ENCODE measurements at places on chromosomes 3 and 15.

- no peak overlapping the region for H3K4me3 ChIP-seq
- H3K4me1 ChIP-seq, result no peaks in the 10 kb centered on the region
- peaks cover 46% of the 10 kb centered on the region for H3K36me3 ChIP-seq
- DNase-seq, result no peak
- no peak overlapping the region for H3K27ac ChIP-seq
Observed at GRCh38 chr3:138284079-138284478, 45.6 kb downstream of the NME9 start.

GRCh38 chr3:29764041-29764440 is 483.2 kb downstream of the RBMS3 start:
- no peaks in the 10 kb centered on the region for H3K27me3 ChIP-seq
- H3K4me1 ChIP-seq, result no peaks in the 10 kb centered on the region
- DNase-seq, result no peak
- H3K4me3 ChIP-seq, result no peak overlapping the region
- H3K27ac ChIP-seq, result no peak overlapping the region

- H3K36me3 ChIP-seq, result no peaks in the 10 kb centered on the region
- H3K4me3 ChIP-seq, result no peak overlapping the region
- H3K4me1 ChIP-seq, result no peaks in the 10 kb centered on the region
- no peak overlapping the region for H3K27ac ChIP-seq
- no peak for DNase-seq
- no peaks in the 10 kb centered on the region for H3K27me3 ChIP-seq
Observed at GRCh38 chr3:48388966-48389365, 16.9 kb downstream of the FBXW12 start.

GRCh38 chr15:49096090-49096750 is 50.0 kb upstream of the SECISBP2L start:
- no peak overlapping the region for H3K27ac ChIP-seq
- no peaks in the 10 kb centered on the region for H3K4me1 ChIP-seq
- H3K36me3 ChIP-seq, result no peaks in the 10 kb centered on the region
- no peaks in the 10 kb centered on the region for H3K27me3 ChIP-seq

- no peak for DNase-seq
- no peaks in the 10 kb centered on the region for H3K27me3 ChIP-seq
- no peaks in the 10 kb centered on the region for H3K4me1 ChIP-seq
- H3K36me3 ChIP-seq, result no peaks in the 10 kb centered on the region
Observed at GRCh38 chr15:39381517-39381916, 199.4 kb upstream of the THBS1 start.

DNA sequence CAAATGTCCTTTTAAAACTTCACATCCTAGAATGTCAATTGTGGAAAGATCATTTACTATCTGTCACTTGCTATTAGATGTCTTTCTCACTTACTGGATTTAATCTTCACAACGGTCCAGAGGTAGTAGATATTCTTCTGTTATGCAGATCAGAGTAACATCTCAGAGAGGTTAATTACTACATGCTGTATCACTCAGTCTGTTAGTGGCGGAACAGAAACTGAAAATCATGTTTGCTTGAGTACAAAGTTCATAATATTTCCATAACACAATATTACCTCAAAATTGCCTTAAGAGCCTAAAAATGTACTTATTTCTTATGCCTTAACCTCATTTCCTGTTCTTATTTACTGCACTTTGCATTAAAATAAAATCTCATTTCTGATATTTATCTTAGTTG is 28.6 kb upstream of the GPR149 start:
- no peak overlapping the region for H3K4me3 ChIP-seq
- peaks cover under 1% of the 10 kb centered on the region for H3K27me3 ChIP-seq

DNA sequence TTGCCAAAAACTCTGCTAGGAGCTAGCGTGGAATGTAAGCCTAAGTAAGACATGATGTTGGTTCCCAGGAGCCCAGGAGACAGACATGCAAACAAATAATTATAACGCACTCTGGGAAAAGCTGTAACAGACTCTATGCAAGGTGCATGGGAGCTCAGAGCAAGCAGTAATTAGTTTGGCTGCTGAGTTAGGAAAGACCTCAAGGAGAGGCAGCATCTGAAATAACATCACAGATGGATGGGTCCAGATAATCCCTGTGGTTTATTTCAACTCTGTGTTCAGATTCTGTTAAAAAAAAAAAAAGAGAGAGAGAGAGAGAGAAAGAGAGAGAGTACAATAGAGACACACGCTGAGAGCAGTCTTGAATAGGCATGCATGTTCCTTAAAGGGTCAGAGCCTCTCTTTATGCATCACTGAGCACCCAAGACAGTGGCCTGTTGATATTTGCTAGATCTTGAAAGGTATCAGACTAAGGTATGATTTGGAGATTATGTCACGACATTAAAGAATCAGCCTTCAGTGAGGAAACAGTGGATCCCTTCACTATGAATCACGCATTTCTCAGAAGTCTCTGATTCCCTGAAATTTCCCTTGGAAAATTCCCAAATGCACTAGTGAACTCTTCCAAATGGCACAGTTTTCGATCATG is 124.4 kb upstream of the LIPC start:
- no peak overlapping the region for H3K4me3 ChIP-seq
- no peak overlapping the region for H3K27ac ChIP-seq
- peaks cover 9% of the 10 kb centered on the region for H3K4me1 ChIP-seq
- DNase-seq, result no peak

DNA sequence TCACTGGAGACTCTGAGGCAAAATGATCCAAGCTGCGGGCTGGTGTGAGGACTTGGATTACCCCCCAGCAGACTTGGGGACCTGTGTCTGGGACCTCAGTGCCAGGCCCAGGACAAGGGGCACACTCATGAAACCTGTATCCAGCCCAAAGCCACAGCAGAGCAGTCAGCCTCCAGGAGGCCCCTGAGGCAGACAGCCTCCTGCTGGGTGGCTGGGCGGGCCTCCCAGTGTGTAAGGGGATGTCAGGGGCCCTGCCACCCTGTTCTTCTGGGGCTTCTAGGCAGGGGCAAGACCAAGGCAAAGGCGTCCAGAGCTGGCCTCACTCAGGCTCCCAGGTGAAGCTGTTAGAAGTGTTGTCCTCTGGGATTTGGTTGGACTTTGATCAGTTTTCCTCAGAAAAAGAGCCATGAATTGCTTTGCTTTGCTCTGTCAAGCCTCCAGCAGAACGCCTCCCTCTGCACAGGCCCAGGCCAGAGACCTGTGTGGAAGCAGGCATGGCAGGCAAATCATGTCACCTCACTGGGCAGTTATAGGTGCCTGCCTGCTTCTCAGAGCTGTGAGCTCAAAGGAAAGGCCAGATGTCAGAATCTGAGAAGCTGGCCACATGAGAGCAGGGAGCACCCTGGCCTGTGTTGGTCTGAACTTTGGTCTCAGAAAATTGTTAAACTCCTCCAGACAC is 77.4 kb downstream of the SMAD6 start:
- H3K4me1 ChIP-seq, result peaks cover 1% of the 10 kb centered on the region
- H3K4me3 ChIP-seq, result no peak overlapping the region
- H3K36me3 ChIP-seq, result no peaks in the 10 kb centered on the region
- no peaks in the 10 kb centered on the region for H3K27me3 ChIP-seq

DNA sequence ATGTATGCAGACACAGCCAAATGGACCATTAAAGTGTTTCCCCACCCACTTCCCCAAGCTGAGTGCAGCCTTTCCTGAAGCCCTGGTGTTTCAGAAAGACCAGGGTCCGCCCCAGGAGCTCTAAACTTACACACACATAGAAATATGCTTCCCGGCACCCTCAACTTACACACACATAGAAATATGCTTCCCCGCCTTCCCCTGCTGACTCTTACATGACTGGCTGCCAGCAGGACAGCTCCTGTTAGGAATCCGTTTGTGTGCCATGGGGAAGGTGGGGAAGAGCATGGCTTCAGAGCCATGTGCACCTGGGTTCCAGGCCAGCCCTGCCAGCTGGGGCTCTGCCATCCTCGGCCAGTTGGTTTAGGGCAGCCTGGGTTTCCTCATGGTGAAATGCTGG is 3.6 kb downstream of the CLEC3B start:
- H3K4me3 ChIP-seq, result no peak overlapping the region
- no peak overlapping the region for H3K27ac ChIP-seq
- H3K4me1 ChIP-seq, result no peaks in the 10 kb centered on the region
- no peaks in the 10 kb centered on the region for H3K27me3 ChIP-seq
- H3K36me3 ChIP-seq, result no peaks in the 10 kb centered on the region

GRCh38 chr3:135532021-135532420 is 433.5 kb upstream of the PPP2R3A start:
- no peak overlapping the region for H3K4me3 ChIP-seq
- no peak overlapping the region for H3K27ac ChIP-seq
- no peaks in the 10 kb centered on the region for H3K27me3 ChIP-seq
- H3K36me3 ChIP-seq, result no peaks in the 10 kb centered on the region
- no peaks in the 10 kb centered on the region for H3K4me1 ChIP-seq

DNA sequence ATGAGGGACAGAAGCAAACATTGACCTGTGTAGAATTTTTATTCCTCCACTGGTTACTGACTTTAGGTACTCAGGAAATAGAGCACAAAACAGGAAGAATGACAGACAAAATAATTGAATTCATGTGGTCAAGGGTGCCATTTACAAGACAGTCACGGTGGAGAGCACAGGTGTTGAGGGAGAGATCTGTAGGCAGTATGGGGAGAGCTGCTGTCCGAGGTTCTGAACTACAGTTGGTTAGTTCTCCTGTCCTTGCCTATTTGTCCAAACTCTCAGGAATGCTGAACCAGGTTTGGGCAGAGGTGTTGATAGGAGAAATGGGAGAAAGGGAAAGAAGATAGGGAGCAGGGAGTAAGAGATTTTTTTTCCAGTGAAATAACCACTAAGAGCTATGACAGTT is 178.5 kb upstream of the ZBTB20 start:
- H3K4me1 ChIP-seq, result no peaks in the 10 kb centered on the region
- DNase-seq, result peak; percentile 28
- H3K36me3 ChIP-seq, result no peaks in the 10 kb centered on the region
- H3K27ac ChIP-seq, result no peak overlapping the region
- H3K4me3 ChIP-seq, result no peak overlapping the region

DNA sequence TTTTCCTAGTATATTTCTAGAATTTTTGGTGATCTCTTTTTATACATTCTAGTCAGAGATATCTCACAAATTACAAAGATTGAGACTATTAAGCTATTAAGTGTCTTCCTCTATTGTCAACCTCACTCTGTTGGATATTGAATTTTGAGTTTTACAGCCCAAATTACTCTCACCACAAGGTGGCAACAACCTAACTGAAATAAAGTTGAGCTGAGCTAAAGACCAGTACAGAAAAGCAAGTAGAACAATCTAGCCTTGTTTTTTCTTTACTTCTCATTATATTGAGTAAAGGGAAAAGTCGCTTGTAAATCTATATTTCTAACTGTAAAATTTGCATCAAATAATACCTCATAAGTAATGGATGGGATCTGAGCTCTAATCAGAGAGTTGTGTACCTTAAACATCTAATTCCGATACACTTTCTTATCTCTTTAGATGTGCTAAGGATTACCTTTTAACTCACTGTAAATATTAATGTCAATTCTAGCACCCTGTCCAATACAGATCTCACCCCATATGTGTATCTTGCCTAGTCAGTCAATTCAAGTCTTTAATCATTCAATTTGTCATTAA is 13.6 kb upstream of the COMMD2 start:
- no peak overlapping the region for H3K27ac ChIP-seq
- no peaks in the 10 kb centered on the region for H3K36me3 ChIP-seq
- no peaks in the 10 kb centered on the region for H3K27me3 ChIP-seq
- no peaks in the 10 kb centered on the region for H3K4me1 ChIP-seq

DNA sequence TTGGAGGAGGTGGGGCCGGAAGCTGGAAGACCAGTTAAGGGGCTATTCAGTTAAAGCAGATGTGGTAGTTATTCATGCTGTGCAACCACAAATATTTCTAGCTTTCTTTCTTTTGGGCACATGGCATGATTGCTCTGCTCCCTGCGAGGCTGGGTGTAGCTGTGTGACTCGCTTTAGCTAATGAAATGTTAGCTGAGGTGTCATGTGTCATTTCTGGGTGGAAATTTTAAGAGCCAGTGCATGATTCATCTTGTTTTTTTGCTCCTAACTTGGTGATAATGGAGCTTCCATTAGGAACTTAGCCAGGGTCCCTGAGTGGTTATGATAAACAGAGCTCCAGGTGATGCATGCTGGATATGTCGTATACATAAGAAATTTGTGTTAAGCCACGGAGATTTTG is 300.6 kb downstream of the SATB1 start:
- no peaks in the 10 kb centered on the region for H3K36me3 ChIP-seq
- no peak overlapping the region for H3K27ac ChIP-seq
- H3K27me3 ChIP-seq, result no peaks in the 10 kb centered on the region
- no peak for DNase-seq
- no peak overlapping the region for H3K4me3 ChIP-seq

DNA sequence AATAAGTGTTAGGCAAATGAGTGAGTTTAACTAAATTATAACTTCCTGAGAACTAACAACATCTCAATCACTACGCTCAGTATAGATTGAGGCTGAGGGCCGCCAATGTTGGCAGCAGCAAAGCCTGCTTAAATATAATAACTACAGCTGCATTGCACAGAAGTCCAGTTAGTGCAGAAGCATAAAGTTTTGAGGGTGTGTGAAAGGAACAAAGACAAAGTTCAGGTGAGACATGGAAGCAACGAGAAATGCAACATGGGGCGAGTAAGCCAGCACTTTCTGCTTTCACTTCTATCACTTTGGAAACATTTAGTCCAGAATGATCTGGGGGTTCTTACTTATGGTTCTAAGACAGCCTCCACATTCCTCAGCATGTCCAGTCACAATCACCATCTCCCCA is 1052.3 kb upstream of the CFAP20DC start:
- no peaks in the 10 kb centered on the region for H3K27me3 ChIP-seq
- no peak overlapping the region for H3K4me3 ChIP-seq
- H3K27ac ChIP-seq, result no peak overlapping the region
- H3K4me1 ChIP-seq, result peaks cover 2% of the 10 kb centered on the region
- no peaks in the 10 kb centered on the region for H3K36me3 ChIP-seq
- DNase-seq, result no peak

DNA sequence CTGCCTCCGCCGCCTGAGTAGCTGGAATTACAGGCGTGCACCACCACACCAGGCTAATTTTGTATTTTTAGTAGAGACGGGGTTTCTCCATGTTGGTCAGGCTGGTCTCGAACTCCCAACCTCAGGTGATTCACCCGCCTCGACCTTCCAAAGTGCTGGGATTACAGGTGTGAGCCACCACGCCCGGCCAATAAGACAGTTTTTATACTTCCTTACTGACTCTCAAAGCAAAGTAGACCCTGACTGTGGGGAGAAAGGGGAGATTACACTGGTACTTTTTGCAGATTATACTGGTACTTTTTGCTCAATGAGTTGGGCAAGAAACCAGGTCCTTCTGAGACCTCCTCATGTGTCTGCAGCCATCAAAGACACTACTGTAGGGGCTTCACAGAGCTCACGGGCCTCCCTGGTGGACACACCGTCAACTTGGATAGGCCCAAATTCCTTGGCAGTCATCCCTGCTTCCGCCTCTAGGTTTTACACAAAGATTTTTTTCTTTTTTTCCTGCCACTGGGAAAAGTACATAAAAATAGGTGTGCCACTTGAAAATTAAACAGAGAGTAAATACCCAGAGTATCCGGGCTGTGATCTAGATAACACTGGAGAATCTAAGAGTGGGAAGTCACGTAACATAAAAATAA is 143.3 kb upstream of the WNT5A start:
- no peak overlapping the region for H3K27ac ChIP-seq
- DNase-seq, result no peak
- no peaks in the 10 kb centered on the region for H3K27me3 ChIP-seq
- H3K36me3 ChIP-seq, result no peaks in the 10 kb centered on the region
- H3K4me3 ChIP-seq, result no peak overlapping the region
